ENCODE measurements at places on chromosomes 13 and 19.

DNA sequence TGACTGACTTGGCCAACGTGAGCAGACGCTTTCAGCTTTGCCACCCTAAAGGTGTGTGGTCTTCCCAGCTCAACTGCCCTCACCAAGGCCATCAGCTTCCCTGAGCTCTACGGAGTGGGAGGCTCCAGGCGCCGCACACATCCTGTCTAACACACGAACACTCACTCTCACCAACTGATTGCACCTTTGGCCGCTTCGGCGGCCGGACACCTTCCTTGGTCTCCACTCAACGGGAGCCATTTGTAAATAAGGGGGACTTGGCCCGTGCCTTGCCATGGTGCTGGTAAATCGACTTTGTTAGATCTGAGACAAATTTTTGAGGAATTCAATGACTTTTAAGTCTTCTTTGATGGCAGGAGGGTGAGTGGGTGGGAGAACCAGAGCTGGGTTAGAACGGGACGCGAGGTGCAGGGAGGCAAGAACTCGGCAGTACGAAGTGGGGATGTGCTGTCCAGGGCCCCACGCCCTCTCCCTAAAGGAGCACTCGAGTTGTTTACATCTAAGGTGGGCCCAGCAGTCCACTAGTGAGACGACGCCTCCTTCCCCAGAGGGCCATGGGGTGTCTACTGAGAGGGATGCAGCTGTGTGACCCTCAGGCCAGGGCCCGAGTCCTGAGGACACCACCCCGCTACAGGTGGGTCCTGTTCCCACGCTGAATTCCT lies 4.4 kb downstream of the C13orf46 start:
- no peak for DNase-seq

GRCh38 chr13:83716121-83716520 lies 166.2 kb downstream of the SLITRK1 start:
- DNase-seq: no peak

DNA sequence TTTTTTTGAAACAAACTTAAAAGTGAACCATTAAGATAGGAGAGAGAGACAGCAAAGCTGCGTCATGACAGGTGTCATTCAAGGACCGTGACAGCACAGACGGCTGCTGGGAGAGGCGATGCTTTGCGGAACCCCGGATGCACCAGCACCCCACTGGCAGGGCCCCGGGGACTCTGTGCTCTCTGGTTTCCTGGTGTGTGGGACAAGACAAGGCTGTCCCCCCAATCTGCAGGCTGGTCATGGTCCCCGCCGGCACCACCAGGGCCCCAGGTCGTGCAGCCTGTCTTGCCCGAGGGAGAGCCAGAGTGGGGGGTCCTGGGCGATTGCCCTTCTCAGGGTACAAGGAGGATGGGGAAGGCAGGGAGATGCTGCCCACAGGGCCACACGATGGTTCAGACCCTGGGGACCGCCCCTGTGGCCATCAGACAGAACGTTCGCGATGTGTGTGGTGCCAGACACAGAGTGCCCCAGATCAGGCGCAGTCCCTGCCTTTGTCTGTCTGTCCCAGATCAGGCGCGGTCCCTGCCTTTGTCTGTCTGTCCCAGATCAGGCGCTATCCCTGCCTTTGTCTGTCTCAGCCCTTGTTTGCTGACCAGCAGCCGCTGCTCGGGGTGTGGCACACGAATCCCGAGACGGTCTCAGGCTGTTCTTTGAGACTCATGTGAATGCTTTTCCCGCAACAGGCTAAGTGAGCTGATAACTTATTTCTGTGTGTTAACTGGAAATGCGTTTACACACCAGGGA lies 36.1 kb downstream of the ADPRHL1 start:
- DNase-seq: no peak

GRCh38 chr13:42413484-42413815 lies 141.5 kb downstream of the AKAP11 start:
- DNase-seq: no peak

GRCh38 chr13:107765724-107766401 lies 449.5 kb downstream of the LIG4 start:
- no peak for DNase-seq
